ENCODE measurements at places on chromosomes 1 and 21.

DNA sequence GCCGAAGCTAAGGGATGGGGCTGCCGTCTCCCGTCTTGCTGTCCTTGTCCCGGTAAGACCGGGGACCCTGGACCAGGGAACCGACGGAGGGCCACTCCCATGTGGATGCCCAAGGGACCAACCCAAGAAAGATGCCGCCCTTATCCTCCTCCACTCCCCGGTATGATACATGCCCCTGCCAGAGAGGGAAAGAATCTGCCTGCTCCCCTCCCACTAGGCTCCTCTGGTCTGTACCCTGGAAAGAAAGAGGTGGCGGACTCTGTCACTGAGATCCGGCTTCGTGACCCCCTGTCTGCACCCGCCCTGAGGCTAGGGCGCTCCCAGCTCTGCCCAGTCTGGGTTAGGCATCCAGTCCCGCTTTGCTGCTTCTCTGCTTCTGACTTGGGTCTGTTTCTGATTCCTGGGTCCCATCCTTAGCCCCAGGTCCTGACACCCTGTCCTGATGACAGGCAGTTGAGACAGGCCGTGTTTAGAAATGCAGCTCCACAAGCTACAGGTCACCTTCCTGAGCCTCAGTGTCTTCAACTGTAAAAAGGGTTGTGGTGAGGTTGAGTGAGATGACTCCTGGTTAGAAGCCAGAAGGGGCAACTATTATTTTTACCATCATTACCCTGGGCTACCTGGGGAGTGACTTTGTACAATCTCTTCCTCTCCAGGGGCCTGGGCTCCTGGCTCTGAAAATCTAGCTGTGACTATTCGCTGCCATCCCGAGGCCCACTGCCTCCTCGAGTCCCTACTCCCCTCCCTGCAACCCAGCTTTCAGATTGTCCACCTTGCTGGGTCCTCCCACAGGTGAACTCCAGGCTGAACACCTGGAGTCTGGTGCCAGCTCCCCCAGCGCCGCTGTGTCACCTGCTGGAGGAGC, 3.7 kb downstream of the MATN1 start:
- DNase-seq: no peak

GRCh38 chr21:45589686-45590245, 47.5 kb upstream of the SLC19A1 start:
- no peak for DNase-seq

DNA sequence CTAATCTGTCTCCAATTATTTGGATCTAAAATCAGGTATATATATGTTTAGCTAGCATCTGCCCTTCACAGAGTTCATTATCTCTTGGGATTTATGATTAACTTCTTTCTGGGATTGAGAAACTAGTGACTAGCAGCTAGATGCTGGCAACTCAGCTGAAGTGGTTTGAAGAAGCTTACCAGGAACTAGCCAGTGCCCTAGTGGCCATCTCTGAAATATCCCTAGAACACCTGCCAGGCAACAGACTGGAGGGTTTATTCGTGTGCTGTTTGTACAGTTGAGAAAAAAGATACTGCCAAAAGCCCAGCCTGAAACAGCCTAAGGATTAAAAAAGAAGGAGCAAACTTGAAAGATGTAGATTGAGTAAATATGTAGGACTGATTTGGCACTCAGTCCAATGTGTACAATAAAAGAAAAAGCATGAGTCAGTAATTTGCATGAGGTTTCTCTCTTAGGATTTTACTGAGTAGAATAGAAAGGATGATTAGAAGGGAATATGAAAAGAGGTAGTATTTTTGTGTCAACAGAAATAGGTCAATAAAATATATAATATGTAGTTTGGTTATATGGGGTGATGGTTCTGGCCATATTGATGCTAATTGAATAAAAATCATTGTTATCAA, 1144.6 kb upstream of the ADGRL2 start:
- DNase-seq: no peak

GRCh38 chr1:234127026-234127671, 222.7 kb downstream of the SLC35F3 start:
- DNase-seq: no peak

- no peak for DNase-seq
These were observed 53.3 kb downstream of the GATAD2B start for GRCh38 chr1:153869486-153869885.

GRCh38 chr21:30194701-30195299, 21.1 kb downstream of the CLDN8 start:
- peak; percentile 8 for DNase-seq

- no peak for DNase-seq
These were observed 94.5 kb downstream of the HUNK start for GRCh38 chr21:31967334-31967733.

DNA sequence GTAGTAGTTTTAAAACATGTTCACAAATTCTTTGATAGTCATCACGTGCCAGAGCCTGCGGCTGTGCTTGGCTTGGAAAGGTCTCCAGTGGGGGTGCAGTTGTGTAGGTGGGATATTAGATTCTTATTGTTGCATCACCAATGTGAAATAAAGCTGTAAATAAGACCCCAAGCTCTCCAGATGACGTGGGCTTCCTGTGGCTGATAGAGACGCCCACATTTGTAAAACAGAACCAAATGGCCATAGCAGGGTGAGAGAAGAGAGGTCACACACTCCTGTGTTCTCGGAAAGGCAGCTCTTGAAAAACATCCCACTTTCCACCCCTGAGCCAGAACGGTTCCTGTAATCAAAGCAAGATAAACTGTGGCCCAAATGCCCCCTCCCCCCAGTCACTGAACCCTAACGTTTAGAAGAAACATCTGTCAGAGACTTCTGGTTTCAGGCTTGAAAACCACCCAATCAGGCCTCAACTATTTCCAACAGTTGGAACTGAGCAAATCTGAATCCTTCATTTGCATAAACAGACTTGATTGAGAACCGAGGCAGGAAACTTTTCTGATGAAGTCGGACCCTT, 6.6 kb upstream of the NTPCR start:
- no peak for DNase-seq

DNA sequence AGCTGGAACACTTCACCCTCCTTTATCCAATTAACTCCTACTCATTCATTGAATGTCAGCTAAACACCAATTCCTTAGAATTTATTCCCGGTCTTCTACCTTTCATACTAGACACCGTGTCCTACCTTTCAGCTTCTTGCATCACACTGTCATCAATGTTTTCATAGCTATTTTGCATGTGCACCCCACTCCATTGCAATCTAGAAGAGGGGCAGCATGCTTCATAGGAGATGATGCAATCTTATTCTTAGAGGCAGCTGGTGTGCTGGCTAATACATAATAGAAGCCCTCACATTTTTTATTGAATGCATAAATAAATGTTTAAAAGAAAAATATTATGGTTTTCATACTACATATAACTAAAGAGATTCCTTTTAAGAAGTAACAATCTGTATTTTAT, 123.6 kb downstream of the DSCAM start:
- no peak for DNase-seq

DNA sequence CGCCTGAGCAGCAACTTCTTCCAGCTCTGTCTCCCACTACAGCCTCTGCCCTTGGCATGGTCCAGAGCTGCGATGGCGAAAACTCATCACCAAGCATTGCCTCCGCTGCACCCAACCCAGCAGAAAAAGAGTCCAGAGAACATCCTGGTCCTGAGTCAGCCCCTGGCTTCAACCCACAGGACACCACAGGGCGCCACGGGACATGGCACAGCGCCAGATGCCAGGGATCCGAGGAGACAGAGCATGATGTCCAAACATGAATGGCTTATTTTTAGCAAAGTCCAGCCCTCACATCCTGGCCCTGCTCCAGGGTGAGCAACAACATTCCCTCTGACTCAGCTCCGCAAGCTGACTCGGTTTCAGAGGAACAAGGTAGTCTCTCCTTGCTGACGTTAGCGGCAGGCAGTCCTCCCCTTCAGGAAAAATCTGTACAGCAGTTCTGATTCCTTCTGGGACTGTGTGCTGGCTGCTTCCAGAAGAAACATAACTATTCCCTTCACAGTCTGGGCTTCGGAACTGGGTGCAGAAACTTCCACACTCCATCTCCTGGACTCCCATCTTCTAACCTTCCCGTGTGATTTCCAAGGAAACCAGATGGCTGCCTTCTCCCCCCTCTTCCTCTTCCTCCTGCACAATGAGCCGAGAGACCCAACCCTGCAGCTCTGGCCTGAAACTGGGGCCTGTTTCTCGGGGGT, 131.3 kb downstream of the TOMM20 start:
- DNase-seq: no peak

GRCh38 chr1:50667272-50667671, 244.0 kb upstream of the DMRTA2 start:
- DNase-seq: no peak

DNA sequence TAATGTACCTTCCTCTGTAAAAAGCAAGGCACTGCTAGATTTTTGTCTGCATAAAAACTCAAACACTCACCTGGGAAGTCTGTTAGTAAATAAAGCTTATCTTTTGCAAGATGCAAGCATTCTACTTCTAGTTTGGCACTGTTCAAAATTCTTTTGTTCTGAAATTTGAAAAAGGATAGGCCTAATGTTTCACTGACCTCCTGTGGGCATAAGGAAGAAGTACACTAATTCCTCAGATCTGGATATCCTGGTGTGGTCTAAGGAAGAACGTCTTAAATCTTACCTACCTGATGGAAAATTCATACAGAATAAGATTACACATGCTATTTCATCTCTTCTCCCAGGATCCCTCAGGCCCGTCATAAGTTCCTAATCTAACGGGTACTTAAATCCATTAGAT, 93.5 kb upstream of the CAMK1G start:
- DNase-seq: no peak

- no peak for DNase-seq
These were observed 30.8 kb downstream of the KCNA3 start for GRCh38 chr1:110643879-110644472.

GRCh38 chr1:187129132-187129531, 300.4 kb downstream of the PLA2G4A start:
- no peak for DNase-seq

- no peak for DNase-seq
These were observed 37.9 kb upstream of the RHOU start for GRCh38 chr1:228697207-228698016.

- DNase-seq: no peak
These were observed 33.9 kb downstream of the EIF2D start for GRCh38 chr1:206578068-206578977.

- DNase-seq: no peak
These were observed 61.7 kb downstream of the ARID4B start for GRCh38 chr1:235266325-235266724.

- DNase-seq: no peak
These were observed 13.9 kb downstream of the IL6R start for GRCh38 chr1:154418923-154419619.

GRCh38 chr21:25881524-25882376, 147.0 kb downstream of the GABPA start:
- no peak for DNase-seq

DNA sequence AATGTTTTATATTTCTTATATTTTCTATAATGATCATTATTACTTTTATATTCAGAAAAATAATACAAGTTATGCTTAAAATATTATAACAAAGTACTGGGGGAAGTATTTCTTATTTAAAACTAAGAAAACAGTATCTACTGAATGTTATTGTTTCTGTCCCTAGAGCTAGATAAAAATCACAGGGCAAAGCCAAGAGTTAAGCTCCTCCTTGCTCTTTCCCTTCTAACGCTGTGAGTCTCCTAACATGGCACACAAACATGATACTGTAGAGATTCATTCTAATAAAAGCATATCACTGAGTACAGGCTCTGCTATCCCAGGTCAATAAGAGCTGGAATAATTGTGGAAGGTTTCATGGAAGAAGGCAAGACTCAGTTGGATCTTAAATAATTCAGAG, 53.4 kb downstream of the PTPN14 start:
- no peak for DNase-seq

DNA sequence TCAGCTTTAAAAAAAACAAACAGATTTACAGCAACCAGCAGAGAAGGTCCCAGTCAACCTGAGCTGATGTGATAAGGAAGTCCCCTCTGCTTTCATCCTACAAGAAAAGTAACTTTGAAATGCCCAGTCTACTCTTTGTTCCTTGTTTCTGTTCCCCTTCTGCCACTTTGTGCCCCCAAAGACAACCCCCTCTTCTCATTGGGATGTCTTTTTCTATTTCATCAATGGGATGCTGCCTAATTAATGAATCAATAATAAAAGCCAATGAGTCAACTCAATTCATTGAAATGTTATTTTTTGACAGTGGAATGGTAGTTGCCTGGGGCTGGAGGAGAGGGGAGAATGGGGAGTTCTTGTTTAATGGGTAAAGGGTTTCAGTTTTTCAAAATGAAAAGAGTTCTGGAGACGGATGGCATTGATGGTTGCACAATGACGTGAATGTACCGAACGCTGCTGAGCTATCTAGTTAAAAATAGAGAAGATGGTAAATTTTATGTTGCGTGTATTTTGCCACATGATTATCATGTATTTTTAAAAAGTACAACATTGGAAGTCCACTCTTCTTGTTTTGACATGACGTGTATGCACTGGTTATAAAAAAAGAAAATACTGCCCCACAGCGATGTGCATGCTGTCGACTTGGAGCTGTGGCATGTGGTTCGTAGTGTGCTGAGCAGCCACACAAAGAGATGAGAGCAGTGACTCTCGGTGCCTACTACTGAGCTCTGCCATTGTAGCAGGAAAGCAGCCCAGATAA, 22.4 kb upstream of the PADI2 start:
- no peak for DNase-seq

DNA sequence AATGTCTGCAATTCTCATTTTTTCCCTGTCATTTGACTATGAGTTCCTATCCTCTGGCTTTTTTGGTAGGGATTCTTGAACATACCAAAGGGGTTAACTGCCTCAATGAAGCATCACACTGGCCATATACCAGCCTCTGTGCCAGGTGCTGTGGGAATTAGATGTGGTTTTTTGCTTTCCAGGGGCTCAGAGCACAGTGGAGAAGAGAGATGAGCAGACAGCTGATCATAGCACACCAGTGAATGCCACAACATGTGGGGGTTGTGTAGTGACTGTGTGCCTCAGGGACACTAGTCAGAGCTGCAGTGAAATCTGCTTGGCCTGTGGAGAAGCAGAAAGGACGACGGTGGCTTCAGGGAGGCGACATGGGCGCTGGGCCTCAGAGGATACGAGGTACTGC, 30.8 kb downstream of the HLX start:
- DNase-seq: no peak

Data from NCI-H524 treated with DMSO at 0.1 percent for 48 hours (cell line).